ENCODE measurements at places on chromosomes 4 and X.

GRCh38 chr4:74942918-74943253 is 10.0 kb downstream of the PARM1 start:
- DNase-seq = no peak

DNA sequence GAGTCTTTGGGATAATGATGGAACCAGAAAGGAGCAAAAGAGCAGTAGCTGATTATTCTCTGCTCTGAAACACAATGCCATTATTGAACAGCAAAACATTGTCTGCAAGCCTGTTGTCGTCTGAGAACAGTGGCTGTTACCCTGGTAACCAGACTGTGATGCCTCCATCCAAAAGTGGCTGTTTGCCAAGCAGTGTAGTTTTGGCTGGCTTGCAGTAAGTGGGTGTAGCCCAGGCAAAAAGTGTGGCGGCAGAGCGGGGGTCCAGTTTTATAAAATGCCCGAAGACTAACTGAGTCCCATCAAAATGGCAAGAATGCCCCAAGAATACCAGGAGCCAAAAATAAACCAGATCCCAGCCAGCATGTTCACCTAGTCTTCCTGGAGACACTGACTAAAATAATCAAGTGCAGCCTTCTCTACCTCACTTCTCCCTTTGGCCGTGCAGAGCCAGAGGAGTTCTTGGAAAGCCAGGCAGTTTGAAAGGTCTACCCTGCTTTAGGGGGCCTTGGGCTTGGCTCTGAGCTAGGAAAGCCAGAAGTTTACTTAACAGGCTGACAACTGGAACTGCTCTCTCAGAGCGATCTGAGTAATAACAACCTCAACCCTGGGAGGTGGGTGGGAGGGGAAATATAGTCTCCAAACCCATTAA is 2.6 kb downstream of the PLP1 start:
- no peak for DNase-seq

DNA sequence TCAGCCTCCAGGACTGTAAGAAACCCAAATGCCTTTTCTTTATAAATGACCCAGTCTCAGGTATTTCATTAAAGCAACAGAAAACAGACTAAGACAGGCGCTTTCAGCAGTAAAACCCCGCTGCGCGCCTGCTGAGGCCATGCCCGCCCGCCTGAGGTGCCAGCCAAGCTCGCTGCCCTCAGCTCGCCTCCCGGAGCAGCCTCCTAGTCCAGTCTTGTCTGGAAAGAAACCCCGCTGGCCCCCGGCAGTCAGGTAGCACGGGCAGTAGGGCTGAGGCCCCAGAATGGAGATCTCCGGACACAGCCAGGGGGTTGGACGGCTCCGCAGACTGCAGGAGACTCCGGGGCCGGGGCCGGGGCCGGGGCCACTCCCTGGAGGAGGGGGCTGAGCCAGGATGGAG is 31.7 kb downstream of the ZFYVE28 start:
- DNase-seq = no peak

DNA sequence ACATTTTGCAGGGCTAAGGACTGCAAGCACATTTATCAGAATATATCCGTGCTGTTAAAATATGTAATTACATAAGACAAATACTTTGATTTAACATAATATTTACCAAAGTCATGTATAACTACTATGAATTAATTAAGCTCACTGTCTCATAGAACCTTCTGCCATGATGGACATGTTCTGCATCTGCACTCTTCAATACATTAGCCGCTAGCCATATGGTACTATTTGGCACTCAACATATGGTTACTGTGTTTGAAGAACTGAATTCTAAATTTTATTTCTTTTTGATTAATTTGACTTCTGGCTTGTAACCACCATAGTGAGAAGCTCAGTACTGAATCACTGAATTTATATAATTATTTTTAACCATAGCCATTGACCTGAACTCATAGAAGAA is 427.0 kb upstream of the TRAM1L1 start:
- DNase-seq = no peak

- DNase-seq = peak; percentile 98
Observed at GRCh38 chr4:154164931-154165839, 326.4 kb downstream of the DCHS2 start.

- peak; percentile 54 for DNase-seq
Observed at GRCh38 chr4:81214144-81214880, 710 bp downstream of the PRKG2 start.

GRCh38 chrX:100584611-100585010 is at the start of gene TNMD:
TNMD (plus strand) TSS chrX:100584936; CDS start chrX:100585019, 83 bp downstream.
- DNase-seq = no peak

All from fibroblast of lung (primary cell).